ENCODE measurements at places on chromosomes 3 and 15.

- no peak for DNase-seq
Observed at GRCh38 chr3:130866327-130866726, 27.6 kb upstream of the ATP2C1 start.

DNA sequence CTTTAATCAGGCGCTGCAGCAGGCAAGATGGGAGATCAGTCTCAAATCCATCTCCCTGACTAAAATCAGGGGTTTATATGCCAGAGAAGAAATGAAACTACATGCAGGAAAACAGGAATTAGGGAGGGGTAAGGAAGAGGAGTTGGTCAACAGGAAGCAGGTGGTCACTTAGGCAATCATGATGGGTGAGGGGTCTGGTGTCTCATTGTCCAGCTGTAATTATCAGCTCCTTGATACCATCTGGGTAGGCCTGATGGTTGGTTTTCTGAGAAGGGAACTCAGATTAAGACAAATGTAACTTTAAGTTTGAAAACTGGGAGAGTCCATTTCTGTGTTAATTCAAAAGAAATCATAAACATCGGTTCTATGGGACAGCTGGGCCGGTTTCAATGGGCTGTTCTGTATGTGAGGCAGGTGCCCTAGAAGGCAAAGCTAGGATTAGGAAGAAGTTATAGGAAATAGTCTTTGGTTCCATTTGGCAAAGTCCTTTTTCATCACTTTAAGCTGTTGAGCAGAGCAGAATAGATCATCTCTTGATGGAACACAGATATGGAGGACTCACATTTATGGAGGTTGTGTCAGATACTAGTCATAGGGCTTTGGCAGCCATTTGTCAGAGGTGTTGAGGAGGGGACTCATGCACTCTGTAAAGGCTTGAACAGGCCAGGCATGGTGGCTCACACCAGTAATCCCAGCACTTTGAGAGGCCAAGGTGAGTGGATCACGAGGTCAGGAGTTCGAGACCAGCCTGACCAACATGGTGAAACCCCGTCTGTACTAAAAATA is 149.4 kb downstream of the VGLL4 start:
- no peak for DNase-seq

DNA sequence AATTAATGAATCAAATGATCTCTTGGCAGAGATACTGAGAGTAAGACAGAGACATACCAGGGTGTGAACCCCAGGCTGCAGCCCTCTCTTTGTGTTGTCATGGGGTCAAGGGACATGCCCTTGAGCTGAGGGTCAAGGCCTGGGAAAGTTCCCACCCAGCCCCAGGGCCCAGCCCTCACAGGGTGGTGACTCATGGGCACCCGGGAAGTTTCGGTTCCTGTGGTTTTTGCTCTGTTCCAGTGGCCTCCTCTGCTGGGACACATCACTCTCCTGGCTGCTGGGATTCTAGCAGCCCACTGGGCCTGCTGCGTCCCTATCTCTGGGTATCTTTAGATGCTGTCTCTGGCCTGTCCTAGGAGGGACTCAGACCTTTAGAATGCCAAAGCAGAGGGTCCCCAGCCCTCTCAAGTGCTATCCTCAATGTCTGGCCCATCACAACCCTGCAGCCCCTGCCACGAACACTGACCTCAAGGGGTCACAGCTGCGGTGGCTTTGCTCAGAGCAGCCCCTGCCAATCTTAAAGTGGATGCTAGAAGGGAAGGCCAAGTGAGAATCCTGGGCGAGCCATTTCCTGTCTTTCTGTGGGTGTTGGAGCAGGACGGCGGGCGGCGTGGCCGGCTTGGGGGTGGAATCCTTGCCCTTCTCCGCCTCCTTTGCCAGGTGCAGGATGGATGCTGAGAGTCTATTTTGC is 148.4 kb upstream of the TLE3 start:
- DNase-seq, result no peak

- DNase-seq, result no peak
Observed at GRCh38 chr3:58608648-58609047, 31.5 kb upstream of the FAM107A start.
